ENCODE measurements at places on chromosomes 6 and 20.

GRCh38 chr6:150134280-150134920, 8.4 kb upstream of the PPP1R14C start:
- DNase-seq, result no peak

DNA sequence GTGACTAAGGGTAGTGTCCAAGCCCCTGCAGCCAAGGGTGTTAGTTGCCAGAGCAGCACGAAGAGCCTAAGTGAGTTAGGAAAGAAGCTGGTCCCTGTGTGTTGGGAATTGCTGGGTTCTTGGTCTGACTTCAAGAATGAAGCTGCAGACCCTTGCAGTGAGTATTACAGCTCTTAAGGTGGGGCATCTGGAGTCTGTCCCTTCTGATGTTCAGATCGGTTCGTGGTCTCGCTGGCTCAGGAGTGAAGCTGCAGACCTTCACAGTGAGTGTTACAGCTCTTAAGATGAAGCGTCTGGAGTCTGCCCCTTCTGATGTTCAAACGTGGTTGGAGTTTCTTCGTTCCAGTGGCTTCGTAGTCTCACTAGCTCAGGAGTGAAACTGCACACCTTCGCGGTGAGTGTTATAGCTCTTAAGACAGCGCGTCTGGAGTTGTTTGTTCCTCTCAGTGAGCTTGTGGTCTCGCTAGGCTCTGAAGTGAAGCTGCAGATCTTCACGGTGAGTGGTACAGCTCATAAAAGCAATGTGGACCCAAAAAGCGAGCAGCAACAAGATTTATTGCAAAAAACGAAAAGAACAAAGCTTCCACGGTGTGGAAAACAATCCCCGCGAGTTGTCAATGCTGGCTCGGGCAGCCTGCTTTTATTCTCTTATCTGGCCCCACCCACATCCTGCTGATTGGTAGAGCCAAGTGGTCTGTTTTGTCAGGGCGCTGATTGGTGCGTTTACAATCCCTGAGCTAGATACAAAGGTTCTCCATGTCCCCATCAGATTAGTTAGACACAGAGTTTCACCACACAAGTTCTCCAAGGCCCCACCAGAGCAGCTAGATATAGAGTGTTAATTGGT, 31.8 kb downstream of the PXDC1 start:
- no peak for DNase-seq

DNA sequence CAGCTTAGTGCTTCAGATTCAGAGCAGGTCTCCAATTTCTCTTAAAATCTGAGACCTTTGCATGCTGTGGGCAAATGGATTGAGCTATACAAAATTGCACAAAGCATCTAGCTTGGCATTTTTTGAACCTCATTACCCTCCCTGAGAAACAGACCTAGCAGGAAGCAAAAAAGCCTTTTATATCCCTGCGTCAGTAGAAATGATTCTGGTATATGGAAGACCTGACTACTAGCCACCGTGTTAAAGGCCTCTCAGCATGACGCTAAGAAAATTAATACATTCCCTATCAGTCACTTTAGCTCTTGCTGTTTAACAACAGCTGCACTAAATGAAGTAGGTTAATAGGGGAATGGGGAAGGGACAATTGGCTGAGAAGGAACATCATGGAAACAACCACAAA, 110.7 kb upstream of the SMLR1 start:
- no peak for DNase-seq

GRCh38 chr6:148304976-148305375, 37.7 kb upstream of the SASH1 start:
- no peak for DNase-seq

- DNase-seq, result no peak
Observed at GRCh38 chr6:126302191-126302590, 37.7 kb upstream of the CENPW start.

GRCh38 chr20:25454153-25454900, 46.9 kb downstream of the GINS1 start:
- no peak for DNase-seq

DNA sequence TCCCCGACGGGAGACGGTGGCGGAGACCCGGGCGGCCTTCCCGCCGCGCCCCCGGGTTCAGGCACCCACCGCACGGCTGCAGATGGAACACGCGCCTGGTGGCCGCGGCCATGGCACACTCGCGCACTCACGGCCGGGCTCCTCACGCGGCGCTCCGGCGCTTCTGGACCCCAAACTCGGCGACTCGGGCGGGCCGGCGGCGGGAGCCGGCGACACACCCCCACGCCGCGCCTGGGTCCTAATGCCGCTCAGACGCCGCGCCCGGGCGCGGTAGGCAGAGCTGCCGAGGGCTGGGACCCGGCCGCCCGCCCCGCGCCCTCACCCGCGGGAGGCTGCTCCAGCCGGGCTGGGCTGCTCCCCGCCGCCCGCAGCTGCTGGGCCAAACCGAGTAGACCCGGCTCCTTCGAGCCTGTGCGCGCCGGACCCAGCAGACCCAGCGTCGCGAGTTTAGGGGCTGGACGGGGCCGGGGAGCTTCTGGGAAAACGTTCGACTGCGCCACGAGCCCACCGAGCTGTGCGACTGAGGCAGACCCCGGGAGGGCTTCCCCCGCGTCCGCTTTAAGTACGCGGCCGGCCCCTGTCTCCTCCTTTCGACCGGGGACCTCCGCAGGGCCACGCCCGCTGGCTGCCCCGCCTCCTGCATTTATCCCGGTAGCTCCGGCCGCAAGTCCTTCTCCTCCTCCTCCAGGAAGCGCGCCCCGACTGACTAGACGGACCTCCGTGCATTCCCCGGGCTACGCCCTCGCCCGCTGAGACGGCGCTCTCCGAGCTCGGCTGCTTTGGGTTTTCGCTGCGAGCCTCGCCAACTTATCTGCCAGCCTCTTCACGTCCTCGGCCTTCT, at the start of gene SLC4A11:
Gene SLC4A11 (minus strand): TSS at position 165 of the 841 bp plus-strand sequence. CDS start 53 bp downstream, at position 112.
- no peak for DNase-seq

DNA sequence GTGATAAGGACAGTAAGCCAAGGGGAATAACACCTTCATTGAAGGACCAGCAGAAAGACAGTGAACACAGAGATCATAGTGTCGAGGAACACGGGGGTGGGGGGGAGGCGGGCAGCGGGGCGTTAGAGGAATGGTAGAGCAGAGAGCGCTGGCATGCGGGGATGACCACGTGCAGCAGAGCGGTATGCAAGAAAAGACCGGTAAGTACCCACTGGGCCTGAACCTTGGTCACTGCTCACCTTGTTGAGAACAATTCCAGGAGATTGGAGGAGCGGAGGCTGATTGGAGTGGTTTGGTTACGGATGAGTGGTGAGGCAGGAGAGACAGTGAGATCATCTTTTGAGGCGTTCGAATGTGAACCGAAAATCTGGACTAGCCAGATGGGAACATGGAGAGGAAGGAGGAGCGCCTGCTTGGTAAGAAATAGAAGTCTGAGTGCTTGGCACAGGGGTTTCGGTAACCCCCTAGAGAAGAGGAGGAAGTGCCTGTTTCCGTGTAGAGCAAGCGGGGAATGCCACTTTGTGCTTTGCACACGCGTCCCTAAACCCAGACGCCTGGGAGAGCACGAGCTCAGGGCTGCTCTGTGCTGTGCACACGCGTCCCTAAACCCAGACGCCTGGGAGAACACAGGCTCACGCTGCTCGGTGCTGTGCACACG, 70.0 kb downstream of the FAM120B start:
- DNase-seq, result no peak

DNA sequence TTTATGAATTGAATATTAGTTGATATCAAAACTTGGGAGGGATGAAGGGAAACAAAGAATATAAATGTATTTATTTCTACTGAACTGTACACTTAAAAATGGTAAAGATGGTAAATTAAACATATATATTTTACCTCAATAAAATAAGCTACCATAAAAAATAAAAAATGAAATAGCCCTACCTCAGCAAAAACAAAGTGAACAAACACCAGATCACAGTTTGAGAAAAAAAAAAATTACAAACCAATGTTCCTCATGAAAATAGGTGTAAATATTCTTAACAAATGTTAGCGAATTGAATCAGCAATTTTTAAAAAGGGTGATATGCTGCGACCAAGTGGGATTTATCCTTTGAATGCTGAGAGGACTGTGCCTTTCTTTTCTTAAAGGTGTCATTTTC, 28.3 kb upstream of the ZNF184 start:
- no peak for DNase-seq

- peak; percentile 60 for DNase-seq
Observed at GRCh38 chr6:7107578-7108195, at the start of gene RREB1. TSS of gene RREB1 (plus strand) at chr6:7107961. CDS start at chr6:7181912, 73,951 bp downstream.

DNA sequence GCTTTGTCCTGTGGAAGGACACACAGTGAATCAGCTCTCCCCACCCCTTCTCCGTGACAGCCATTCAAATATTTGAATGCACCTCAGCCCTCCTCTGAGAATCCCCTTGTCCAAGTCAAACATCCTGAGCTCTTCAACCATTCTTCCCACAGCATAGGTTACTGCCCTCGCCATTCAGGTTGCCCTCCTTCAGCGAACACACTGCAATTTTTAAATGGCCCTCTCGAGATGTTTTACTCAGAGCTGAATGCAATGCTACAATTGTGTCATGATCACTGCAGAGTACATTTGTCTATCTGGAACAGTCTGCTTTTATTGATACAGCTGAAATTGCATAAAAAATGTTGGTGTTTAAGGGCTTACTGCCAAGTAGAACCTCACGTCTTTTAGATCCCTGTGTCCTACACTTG, 48.9 kb downstream of the SLC2A12 start:
- no peak for DNase-seq

GRCh38 chr6:137823826-137824555, 43.1 kb upstream of the TNFAIP3 start:
- DNase-seq, result peak; percentile 17

DNA sequence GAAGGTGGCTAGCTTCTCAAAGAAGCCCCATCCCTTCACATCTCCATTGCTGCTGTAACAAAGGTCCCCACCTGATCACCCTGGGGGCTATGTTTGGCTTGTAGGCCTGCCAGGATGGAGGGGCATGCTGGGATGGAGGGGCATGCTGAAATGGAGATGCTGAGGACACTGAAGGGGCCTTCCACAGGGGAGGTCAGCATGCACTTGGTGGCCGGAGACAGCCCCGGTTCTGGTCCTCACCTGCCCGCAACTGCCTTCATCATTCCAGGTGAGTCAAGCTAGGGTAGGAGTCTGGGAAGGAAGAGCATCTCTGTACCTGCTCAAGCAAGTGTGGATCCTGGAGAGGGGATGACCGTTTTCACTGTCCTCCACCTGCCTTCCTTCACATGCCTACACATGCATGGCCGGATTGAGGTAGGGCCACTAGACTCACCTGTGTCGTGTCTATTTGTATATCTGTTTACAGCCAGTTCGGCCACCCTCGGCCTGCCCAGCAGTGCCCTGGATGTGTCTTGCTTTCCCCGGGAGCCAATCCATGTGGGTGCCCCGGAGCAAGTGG, 6.0 kb downstream of the L3MBTL1 start:
- DNase-seq, result no peak

GRCh38 chr20:45323731-45324130, 15.6 kb upstream of the MATN4 start:
- DNase-seq, result no peak

GRCh38 chr6:57159127-57159526, 13.0 kb upstream of the BAG2 start:
- no peak for DNase-seq

- no peak for DNase-seq
Observed at GRCh38 chr6:43699564-43700186, 12.1 kb upstream of the MRPS18A start.

DNA sequence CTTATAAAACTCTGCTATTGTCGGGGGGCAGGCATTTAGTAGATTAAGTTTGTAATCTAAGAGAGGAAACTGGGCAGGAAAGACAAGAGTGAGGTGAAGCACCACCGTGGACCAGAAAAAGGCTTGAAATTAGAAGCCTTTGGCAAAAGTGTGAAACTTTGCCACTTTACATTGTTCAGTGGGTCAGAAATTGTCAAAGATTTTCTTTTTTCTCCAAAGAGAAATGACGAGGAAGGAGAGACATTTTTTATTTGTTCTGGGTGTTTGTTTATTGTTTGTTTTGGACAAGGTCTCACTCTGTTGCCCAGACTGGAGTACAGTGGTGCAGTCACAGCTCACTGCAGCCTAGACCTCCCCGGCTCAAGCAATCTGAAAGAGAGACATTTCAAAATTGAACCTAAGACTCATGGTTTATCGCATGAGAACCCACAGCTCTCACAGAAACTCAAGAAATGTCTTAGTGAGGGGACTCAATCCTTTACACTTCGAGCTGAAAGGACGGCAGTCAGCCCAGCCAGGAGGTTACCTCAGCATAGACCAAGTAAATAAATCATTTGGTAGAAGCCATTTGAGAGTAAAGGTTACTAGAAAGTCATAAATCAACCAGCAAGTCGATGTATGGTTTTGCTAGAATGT, 262.8 kb upstream of the TAB2 start:
- DNase-seq, result no peak

DNA sequence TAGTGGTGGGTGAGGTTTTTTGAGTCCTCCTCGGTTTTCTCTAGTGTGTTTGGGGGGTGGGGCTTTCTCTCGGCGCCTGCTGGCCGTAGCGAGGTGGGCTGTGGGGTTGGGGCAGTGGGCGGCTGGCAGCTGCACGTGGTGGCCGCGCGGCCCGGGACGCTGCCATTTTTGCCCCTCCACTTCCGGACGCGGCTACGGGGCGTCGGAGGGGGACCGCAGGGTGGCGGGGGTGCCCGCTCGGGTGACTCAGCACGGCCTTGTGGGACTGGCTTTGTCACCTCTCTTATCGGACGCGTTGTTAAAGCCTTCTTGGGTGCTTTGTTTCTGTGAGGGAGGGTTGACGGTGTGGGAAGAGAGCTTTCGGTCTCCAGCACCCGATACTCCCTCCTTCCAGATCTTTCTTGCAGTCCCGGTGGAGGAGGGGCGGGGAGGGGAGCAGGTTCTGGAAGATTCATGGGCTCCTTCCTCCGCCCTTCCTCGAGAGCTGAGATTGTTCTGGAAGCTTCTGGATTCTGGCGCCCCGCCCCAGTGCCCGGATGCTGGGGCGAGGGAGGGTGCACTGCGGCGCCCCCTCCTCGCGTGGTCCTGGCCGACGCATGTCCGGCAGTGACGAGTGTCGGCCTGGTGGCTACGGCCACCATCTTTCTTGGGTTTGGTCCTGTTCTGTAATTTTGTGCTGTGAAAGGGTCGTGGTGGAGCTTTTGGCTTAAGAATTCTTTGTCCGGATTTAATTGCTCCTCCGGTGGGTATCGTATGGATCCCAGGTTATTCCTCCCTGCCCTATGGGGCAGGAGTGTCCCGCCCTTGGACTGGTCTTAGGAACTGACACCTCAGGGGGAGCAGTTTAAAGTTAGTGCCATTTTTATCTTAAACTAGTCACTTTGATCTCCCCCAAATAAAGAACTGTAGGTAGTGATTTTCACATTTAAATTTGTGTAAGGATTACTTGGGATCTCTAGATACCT, 719 bp downstream of the HSP90AB1 start:
- DNase-seq, result peak; percentile 47

GRCh38 chr20:32516583-32517517, 68.3 kb downstream of the NOL4L start:
- DNase-seq, result no peak

- no peak for DNase-seq
Observed at GRCh38 chr6:71107911-71108420, 151.1 kb upstream of the B3GAT2 start.

- DNase-seq, result peak; percentile 66
Observed at GRCh38 chr6:122713138-122713537, 66.4 kb upstream of the FABP7 start.

GRCh38 chr6:52573295-52573694, 3.6 kb downstream of the TRAM2 start:
- DNase-seq, result no peak

- no peak for DNase-seq
Observed at GRCh38 chr6:36336779-36337241, at the start of gene BNIP5. TSS of gene BNIP5 (minus strand) at chr6:36336888. CDS start at chr6:36330690, 6,198 bp downstream.
